Pons (tissue), 1 donor: ENCODE measurements at places on chromosomes 1 and 21.

DNA sequence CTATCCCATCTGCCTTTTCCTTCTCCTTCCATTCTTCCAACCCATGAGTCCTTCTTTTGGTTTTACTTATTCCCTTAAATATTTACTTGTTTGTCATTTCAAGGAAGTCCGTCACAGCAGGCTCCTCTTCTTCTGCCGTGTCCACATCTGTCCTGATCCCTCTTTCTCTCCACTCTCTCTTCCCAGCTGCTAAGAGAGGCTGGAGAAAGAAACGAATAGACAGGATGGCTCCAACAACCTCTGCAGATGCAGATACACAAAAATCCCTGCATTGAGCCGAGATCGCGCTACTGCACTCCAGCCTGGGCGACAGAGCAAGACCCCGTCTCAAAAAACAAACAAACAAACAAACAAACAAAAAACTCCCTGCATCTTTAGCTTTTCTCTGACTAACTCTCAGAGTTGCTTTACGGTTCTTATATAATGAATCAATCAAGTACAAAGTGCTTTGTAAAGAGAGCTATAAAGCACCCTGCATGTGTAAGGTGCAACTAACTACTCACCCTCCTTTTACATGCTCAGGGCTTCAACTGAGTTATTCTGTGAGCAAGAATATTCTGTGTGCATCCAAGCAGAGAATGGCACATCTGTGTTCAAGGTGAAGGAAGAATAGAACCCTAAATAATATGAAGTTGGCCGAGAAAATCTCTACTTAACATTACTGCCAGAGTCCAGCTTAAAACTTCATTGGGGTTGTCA lies 3.8 kb upstream of the SAMD13 start:
- peak; percentile 67 for DNase-seq

DNA sequence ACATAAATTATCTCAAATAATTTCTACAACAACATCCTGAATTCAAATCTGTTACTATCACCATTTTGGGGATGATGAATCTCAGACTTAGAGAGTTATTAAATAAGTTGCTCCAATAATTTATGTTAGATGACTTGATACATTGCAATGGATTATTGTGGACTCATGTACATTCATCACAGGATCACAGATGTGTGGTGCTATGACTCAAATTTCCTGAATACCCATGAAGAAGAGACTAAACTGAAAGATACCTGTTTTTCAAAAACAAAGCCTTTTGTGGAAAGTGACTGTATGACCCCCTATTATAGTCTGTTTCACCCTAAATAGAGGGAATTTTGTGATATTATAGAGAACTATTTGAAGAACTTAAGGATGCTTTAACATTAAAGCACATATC lies 315.0 kb downstream of the PLA2G4A start:
- DNase-seq, result no peak

GRCh38 chr1:17297991-17298390 lies 10.0 kb upstream of the PADI4 start:
- DNase-seq, result no peak

DNA sequence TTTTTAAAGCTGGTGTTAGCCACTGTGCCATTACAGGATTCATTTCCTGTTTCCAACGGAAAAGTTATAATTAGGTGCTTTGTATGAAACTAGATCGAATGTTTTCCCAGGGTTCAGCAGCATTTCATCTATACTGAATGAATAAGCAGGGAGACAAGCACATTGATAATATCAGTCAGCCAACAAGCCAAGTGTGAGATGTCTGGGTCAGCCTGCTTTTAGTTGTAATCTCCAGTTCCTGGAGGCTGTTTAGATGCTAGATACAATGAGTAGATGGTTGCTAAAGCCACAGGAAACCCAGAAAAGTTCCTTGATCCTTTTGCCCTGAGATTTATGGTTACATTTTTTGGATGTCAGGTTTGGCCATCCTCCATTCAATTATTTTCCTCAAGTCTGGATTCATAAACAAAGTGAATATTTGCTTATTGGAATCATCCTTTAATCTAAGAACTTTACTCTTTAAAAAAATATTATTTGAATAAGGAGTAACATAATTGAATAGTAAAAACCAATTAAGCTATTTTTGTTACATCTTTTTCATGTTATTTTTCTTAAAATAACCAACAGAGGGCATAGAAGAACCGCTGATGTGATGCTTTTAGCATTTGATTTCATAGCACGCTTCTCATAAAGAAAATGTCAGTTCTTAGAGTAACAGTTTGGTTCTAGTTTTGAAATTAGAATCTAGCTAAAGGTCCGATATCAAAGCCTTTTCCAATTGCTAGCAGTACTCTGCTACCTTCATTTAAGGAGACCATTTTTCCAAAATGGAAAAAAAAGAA lies 76.6 kb downstream of the HSPA13 start:
- DNase-seq, result peak; percentile 48

DNA sequence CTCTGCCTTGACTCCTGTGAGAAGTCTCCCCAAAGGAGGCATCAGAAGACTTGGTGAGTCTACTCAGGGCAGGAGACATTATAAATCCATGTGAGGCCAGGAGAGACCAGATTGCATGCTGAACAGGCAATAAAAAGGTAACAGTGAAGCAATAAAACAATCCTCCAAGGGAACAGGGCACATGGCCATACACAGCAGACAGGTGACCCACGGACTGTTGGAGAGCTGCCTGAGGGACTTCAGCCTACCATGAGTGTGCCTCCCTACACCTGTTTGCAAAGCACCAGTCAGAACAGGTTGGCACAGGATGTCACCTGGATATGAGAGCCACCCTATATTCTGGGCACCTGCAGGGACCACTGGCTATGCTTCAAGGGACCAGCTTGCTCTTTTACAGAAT lies 67.6 kb downstream of the MAB21L3 start:
- no peak for DNase-seq

- DNase-seq, result peak; percentile 98
These were observed 90.0 kb downstream of the GLUL start for GRCh38 chr1:182301467-182302198.

- DNase-seq, result no peak
These were observed 38.8 kb downstream of the NPHP4 start for GRCh38 chr1:5953386-5953785.

DNA sequence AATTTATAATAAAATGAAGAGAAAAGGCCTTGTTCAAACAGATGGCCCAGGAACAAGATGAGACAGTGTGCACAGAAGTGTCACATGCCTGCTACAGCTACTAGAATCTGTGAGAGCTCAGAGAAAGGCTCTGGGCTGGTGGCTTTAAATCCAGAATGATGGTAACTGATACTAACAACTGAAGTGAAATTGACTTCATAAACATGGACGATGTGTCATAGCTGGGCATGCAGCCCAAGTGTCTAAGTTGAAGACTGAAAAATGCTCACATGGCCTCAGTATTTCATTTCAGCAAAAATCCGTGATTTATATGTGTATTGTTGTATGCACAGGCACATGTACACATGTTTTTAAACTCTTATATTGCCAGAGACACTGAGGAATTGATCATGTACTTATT lies 208.3 kb upstream of the RUNX1 start:
- peak; percentile 47 for DNase-seq

DNA sequence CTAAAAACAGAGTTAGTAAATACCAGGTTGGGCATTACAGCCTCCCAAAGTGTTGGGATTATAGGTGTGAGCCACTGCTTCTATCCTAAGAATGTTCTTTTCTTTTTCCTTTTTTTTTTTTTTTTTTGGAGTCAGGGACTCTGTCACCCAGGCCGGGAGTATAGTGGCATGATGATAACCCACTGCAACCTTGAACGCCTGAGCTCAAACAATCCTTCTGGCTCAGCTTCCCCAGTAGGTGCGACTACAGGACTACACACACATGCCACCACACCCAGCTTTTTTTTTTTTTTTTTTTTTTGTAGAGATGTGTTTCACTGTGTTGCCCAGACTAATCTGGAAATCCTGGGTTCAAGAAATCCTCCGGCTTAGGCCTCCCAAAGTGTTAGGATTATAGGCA lies 5.9 kb downstream of the ZBTB8OS start:
- no peak for DNase-seq

DNA sequence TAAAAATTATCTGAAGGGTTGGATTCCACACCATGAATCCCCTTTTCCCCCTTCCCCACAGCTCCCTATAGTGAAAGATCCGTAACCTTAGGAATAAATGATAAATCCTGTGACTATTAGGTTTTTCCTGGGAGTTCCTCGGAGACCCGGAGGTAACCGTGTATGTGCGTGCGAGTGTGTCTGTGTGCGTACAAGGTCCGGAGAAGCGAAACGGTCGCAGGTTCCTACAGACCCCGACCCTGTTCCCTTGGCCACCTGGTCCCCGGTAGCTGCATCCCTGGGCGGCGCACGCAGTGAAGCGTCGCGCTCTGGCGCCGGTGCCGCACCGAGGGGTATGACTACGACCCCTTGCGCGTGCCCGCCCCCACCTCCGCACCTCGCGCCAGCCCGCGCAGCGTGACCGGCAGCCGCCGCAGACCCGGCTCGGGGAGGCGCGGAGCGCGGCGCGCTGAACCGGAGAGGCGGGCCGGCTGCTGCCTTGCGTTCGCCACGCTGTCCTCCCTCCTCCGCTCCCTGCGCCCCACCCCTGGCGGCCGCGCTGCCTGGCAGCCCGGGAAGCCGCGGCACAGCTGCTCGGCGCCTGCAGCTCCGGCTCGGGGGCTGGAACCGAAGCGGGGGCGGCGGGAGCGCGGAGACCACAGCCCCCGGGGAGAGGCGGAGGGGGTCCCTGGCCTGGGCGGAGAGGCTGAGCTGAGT lies at the start of gene AK5:
AK5 (plus strand) TSS at position 529 of the 696 bp plus-strand sequence. CDS start 295 bp downstream, outside the sequence.
- DNase-seq, result no peak

DNA sequence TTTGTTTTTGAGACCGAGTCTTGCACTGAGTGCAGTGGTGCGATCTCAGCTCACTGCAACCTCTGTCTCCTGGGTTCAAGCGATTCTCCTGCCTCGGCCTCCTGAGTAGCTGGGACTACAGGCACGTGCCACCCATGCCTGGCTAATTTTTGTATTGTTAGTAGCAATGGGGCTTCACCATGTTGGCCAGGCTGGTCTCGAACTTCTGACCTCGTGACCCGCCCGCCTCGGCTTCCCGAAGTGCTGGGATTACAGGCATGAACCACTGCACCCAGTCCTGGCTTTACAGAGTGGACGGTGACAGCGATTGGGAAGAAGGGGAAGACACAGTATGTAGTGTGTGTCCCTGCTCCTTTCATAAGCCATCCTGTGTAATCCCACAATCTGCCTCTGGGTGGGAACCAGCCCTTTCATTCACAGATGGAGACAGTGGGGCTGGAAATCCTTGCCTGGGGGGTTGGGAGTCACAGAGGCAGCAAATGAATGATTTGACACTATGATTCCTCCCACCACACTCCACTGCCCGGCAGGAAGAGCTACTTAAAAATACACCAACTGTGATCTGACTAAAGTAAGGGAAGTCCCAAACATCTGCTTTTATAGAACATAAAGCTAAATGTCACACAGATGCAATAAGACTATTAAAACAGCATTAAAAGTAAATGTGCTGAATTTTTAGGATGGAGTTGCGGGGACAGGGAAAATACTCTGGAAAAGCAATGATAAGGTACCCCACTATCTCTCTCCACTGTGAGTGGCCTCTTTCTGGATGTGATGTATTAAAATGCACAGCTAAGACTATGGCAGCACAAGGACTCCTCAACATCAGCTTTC lies 4.5 kb downstream of the PARP1 start:
- peak; percentile 74 for DNase-seq

DNA sequence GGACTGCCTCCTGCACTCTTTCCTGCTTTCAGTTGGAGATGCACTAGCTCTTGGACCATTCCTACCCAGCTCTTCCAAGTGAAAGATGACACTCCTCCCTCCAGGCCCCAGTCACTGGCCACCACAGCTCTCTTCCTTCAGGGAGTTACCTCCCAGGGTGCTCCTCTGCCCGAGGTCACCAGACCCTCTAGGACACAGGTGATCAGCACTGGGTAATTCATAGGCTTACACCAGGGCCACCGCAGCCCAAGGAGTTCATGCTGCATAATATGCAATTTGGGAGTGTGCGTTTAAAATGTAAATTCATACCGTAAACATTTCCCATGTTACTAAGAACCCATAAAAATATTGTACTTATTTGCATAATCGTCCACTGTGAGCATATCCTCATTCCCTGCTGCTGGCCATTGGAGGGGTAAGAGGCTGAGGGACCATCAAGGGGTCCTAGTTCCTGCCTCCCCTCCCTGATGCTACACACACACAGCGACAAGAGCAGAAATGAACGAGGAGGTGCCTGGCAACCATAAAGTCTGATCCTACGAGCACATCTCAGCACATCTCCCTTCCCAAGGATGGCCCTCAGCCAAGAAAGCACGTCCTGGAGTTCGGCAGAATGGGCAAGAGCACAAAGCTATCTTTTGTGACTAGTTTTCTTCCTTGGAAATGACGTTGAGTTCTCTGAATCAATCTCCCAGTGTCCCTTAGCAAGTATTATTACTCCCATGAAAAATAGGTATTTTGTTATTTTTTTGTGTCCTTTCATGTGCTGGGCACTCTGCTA lies 222.9 kb upstream of the RAB4A start:
- no peak for DNase-seq

- no peak for DNase-seq
These were observed 21.2 kb upstream of the ZP4 start for GRCh38 chr1:237911911-237912310.

DNA sequence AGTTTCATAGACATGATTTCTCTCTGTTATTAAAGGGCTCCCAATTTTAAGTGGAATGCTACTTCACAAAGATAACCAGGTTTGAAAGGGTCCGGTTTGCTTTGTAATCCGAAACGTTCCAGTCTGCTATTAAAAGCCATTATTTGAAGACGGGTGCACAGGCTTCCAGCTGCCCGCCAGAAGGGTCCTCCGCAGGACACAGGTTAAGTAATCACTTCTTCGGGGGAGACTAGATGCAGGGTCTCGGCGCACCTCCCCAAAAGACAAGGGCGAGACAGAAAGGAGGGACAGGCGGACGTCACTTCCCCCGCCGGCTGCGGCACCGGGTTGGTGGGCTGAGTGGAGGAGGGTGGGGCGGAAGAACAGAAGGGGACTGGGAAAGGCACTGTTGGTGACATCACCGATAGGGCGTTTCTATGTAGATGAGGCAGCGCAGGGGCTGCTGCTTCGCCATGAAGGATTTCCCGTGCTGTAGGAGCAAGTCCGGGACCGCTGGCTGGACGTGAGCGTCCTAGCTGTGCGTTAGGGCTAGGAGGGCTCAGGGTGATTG lies 8.9 kb downstream of the RNU1-2 start:
- peak; percentile 100 for DNase-seq

DNA sequence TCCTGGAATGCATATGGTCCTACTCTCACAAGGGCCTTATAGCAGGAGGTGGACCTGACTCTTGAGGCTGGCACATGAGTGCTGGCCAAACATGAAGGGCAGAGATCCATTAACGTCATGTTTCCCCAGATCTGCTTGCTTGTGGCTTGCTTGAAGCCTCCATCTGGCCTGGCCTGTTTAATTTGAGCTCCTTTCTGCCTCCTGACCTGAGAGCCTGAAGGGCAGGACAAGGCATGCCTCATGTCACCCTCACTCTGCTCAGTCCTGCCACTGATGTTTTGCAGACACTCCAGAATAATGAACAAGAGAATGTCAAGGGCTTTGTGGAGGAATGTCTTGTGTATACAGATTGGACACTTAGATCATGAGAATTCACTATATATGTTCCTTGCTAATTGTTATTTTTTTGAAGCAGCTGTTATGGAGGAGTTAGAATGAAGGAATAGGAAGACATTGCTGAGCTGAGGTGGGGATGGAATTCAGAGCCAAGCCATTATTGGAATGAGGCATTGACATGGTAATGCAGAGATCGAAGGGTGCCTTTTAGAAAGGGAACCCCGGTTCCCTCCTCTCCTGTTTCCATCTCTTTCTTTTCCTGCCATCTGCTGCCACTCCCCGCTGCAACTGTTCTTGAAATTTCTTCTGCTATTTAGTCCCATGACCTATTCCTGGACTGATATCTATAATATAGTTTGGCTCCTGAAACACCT lies 457.0 kb upstream of the PROX1 start:
- DNase-seq, result no peak
